Parietal lobe (tissue), 2 donors: ENCODE measurements at places on chromosomes 1 and 21. TPM values are rescaled to one million over a fixed set of nuclear protein-coding genes. Genes with fewer than 3 reads are reported as not detected.

Gene SERTAD4
- total RNA-seq, result 5.6 TPM

Gene HSD3B1
- not detected for total RNA-seq

Gene VAV3
- 5.9 TPM for total RNA-seq

Gene MMEL1
- 7.8 TPM for total RNA-seq

Gene CD1E
- not detected for total RNA-seq

Gene PODN
- total RNA-seq, result 0.94 TPM

Gene KRTAP19-2
- total RNA-seq, result not detected

Gene GJC2
- 1.3 TPM for total RNA-seq

Gene CHRM3
- 71.1 TPM for total RNA-seq

Gene C1orf53
- 1.3 TPM for total RNA-seq

Gene CSRP1
- 15.0 TPM for total RNA-seq

Gene OR4F16
- total RNA-seq, result not detected

Gene MEAF6
- 99.5 TPM for total RNA-seq

Gene CASQ2
- total RNA-seq, result not detected

Gene CYP2J2
- total RNA-seq, result 0.94 TPM

Gene RNF207
- 16.0 TPM for total RNA-seq

Gene AMY1A
- total RNA-seq, result not detected

Gene KCNK1
- 2.2 TPM for total RNA-seq

Gene MYOM3
- total RNA-seq, result not detected

Gene WNT3A
- not detected for total RNA-seq
